ENCODE measurements at places on chromosomes 1 and 21.

- DNase-seq: no peak
Observed at GRCh38 chr21:40073642-40074041, 206.4 kb downstream of the PCP4 start.

DNA sequence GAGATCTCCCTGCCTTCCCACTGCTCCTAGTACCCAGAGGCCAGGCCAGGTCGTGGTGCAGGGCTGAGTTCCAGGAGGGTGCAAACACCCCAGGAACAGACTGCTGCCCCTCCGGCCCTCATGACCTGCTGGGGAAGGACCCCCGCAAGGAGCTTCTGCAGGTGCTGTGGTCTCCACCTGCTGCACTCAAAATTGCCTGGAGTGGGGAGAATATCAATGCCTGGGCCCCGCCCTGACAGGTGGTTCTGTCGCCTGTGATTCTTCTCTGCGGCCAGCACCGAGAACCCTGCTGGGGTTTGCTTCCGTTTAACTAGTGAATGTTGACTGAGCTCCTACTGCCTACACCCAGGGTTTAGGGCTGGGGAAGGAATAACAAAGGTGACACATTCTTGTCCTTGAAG, 2.1 kb upstream of the TFF3 start:
- DNase-seq: no peak

DNA sequence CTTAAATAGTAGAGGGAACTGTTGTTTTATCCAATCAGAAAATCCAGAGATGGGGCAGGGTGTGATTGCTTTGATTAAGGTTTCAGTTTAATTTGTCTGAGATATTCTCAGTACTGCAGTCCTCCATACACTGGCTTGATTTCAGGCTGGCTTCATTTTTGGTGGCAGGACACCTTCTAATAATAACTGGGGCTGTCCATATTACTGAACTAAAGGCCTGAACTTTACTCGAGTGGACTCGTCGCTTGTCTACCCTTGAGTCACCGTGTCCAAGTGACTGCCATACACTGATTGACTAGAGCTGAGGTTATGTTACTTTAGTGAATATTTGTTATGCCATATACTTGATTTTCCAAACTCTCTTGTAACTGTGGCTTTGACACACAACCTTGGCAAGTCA, 228.8 kb downstream of the DNAH14 start:
- no peak for DNase-seq

DNA sequence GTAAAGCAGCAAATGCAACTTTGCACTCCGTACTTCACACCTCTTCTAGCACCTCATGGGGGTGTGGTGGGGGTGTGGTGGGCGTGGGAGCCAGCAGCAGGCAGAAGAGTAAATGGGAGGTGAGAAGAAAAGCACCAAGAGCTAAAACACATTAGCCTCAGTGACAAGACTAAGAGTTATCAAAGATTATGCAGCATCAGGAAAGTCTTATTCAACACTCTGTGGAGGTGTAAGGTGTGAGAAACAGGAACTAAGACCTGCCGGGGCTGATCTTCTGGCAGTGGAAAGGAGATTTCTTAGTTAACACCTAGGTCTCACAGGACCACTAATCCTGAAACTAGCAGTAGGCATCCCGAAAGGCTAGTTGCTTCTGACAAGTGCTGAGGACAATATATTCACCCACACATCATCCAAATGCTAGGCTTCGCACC, 9.9 kb downstream of the TGFBR3 start:
- no peak for DNase-seq

DNA sequence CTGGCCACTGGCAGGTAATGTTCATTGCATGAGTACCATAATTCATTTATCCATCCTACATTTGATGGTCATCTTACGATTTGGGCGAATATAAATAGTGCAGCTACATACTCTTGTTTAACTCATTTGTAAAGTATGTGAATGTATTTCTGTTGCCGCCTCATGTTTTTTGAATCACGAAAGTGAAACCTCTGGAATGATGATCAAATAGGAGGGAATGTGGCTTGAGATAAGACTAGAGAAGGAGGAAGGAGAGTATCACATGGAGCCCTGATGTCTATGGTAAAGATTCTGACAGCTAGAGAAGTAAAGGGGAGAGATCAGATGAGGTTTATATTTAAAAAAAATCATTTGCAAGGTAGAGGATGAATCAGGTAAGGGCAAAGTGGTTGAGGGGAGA, 8.0 kb downstream of the MRPS14 start:
- DNase-seq: no peak

DNA sequence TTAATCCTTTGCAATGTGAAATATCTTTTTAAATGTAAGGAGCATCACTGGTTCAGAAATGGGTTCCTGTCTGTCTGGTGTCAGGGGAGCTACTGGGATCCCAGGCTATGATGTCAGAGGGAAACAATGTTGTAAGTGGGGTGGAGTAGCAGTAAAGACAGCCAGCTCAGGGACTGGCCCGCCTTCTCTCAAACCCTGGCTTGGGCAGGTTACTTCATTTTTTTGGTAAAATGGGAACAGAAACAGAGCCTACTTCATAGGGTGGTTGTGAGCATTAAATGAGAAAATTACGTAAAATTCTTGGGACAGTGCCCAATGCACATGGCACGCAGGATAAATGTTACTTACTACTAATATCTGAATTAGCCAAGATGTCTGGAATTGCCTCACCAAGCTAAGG, 30.7 kb upstream of the IL20 start:
- DNase-seq: no peak

GRCh38 chr1:40976952-40977690, 2.4 kb upstream of the CTPS1 start:
- DNase-seq: no peak

DNA sequence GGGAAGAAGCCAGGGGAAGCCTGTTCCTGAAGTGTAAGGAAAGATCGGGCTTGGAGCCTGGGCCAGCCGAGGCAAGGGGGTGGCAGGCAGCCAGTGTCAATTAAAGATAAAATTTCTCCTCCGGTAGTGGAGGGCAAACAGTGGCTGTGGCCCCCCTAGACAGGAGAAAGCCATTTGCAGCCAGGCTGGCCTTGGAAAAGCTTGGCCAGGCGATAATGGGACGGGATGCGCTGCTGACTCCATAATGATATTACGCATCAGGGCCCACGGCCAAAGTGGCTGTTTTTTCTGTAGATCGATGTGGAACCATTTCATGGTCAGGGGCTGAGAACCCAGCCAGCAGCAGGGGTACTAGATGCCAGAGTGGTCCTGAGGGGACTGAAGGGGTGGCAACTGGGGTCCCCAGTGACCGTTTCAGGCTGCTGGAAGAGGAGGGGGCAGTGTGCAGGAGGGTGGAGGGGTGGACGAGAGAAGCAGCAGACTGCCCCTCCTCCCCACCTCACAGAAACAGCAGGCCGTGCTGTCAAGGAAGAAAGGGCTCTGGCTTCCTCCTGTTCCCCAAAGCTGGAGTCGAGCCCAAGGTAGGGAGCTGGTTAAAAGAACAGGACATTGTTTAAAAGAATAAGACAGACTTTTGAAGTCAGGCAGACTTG, 25.2 kb downstream of the KCNC4 start:
- no peak for DNase-seq

DNA sequence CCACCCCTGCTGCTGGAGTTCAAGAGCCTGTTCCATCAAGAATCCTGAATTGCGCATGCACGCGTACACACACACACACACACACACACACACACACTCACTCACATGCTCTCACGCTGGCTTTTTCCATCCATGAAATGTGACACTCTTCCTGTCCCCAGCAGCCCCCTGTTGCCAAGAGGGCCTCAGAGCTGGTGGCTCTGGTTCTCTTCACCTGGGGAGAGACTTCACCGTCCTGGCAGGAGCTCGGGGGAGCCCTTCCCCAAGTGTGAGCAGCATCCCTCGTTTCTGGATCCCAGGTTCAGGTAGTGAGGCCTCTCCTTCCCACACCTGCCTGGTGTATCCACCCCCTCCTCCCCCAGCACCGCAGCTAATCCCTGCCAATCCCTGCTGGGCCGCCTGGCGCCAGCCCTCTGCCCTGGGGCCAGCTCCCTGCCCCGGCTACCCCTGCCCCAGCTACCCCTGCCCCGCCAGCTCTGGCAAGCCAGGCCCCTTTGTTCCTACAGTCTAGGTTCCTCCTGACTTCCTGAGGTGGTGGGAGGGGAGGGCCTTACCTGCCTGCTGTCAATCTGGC, 9.9 kb downstream of the PLOD1 start:
- no peak for DNase-seq

DNA sequence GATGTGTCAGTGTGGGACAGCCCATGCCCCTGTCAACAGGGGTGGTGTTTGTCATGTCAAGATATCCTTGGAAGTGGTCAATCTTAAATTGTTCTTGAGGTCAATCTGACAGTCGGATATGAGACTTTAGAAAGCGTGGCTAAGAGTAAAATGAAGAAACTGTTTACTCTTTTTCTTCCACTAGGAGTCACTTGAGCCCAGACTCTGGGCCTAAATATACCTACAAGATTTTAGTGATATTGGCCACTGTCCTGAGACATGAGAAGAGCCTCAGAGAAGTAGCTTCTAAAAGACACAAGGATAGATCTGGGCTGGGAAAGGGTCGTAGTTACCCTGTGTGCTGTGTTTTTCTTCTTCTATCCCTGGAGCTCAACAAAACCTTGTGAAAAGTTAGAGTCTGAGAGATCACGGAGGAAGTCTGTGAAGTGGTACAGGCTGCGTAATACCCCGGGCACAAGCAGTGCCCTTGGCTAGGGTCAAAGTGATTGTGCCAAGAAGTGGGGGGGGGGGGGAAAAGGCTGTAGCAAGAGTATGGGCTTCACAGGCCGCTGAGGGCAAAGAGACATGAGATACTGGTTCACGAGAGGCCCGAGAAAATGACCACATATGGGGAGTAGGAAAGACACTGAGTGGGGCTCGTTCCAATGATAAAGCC, 355.2 kb upstream of the GREM2 start:
- no peak for DNase-seq

DNA sequence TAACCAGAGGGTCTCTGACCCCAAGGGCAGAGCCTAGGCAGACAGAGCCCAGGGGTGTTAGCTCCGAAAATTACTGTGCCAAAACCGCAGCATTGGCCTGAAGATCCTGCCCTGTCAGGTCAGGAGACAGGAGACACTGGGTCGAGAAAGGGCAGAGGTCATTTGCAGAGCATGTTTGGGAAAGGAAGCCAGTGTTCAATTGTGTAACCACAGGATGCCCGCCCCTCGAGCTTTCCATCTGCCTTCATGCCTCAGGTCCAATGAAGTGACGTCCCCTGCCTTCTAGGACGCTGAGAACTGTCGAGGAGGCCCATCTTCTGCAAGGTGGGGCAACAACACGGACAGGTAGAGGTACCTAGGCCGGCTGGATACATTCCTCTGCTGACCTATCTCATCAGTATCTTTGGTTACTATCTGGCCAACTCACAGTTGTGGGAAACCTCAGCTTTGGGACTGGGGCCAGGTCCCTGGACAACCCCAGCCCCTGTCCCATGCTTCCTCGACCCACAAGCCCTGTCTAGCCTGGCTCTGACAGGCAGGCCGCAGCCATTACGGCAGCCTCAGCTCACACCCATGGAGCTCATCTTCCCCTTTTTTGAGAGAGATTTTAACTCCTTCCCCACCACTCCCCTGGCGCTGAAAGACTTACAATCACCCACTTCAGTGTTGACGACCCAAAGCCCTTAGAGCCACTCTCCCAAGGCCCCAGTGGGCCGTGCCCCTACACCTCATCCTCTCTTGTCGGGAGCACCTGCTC, 1.3 kb downstream of the ARL8A start:
- DNase-seq: no peak

GRCh38 chr1:31410871-31411270, 2.1 kb upstream of the SERINC2 start:
- DNase-seq: no peak

DNA sequence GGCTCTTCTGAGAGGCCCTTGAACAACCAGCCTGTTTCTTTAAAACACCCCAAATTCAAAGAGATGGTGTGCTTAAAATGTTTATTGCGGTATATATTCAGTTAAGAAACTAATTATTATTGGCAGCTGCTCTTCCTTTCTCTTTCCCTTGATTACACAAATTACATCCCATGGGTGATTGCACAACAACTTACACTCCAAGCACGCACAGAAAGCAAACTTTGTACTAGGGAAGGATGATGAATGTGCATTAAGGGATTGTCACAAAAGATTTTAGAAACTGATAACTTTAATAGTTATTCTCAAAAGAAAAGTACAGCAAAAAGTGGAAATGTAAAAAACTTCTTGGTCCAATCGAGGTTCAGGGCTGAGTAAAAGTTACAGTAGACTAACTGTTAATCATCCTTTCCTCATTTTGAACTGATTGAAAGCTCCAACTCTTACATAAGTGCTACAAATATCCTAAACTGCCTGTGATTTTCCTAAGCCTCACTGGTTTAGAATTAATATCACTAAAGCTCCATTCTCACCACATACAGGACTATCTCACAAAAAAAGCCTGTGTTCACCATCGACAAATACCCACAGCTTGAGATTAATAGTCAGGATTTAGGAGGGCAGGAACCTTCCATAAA, 153.4 kb downstream of the TTLL7 start:
- no peak for DNase-seq

DNA sequence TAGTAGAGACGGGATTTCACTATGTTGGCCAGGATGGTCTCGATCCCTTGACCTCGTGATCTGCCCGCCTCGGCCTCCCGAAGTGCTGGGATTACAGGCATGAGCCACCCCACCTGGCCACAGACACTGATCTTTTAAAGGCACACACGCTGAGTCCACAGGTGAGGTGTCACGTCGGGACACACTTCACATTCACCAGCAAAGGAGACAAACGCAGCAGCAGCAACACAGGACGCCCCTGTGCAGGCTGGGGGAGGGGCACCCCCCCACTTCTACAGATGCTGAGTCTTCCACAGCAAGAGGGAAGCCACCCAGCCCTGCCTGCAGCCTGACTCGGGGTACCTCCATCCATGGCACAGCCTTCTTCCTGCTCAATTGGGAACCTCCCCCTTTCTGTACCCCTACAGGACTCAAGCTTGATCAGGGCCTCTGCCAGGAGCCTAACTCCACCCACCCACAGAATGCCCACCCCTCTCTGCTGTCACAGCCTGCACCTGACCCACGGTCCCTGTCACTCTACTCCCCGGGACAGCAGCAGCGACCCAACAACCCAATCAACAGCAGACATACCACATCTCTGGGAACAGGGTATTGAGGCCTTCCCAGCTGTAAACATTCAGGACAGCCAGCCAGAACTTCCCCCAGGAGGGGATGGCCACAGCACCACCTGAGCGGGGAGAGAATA, 9.5 kb downstream of the LSS start:
- DNase-seq: no peak

GRCh38 chr1:16183765-16184556, 28.1 kb upstream of the EPHA2 start:
- no peak for DNase-seq

DNA sequence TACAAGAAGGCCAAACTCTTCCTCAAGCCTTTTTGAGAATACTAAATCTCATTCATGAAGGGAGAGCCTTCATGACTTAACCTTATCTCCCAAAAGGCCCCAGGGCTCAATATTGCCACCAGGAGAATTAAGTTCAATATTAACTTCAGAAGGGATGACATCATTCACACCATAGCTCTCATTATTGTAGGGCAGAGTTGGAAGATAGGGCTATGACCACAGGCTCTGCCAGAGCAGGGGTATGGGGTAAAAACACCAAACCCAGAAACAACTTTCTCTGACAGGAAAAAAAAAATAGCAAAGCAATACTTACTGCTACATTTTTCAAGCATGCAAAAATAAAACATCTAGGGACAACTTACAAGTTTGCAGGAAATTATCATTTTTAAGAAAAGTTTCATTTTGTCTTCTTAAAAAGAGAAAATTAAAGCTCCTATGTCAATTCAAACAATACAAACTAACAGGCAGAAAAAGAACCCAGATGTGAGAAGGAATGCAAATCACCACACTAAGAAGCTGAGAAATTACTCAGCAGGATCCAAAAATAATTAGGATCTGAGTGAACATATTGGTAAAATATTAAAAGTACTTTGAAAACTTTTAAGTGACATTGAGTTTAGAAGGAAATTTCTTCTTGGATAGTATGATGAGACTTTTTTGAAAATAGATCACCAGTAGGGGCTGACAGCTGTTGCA, 1156.5 kb downstream of the NCAM2 start:
- DNase-seq: no peak
